ENCODE measurements at places on chromosomes 5 and 9.

GRCh38 chr9:96178153-96178552 lies 123.8 kb downstream of the HSD17B3 start:
- no peak for DNase-seq

GRCh38 chr5:109102096-109102690 lies 307.6 kb downstream of the PJA2 start:
- no peak for DNase-seq

DNA sequence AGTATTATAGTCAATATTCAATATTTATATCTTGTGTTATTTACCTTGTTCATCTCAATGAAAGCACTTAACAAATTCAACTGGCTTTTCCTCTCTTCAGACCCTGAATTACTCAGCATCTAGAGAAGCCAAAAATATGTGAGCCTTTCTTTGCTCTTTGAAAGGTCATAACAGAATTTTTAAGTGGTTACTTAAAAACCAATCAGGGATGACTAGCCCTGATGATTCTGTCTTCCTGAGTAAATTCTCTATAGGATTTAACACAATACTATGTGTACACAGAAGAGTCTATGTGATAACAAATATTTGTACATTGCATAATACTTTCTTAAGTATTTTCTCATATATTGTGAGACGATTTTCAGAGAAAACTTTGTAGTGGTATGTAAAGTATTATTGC lies 546.3 kb downstream of the MAT2B start:
- DNase-seq = no peak

DNA sequence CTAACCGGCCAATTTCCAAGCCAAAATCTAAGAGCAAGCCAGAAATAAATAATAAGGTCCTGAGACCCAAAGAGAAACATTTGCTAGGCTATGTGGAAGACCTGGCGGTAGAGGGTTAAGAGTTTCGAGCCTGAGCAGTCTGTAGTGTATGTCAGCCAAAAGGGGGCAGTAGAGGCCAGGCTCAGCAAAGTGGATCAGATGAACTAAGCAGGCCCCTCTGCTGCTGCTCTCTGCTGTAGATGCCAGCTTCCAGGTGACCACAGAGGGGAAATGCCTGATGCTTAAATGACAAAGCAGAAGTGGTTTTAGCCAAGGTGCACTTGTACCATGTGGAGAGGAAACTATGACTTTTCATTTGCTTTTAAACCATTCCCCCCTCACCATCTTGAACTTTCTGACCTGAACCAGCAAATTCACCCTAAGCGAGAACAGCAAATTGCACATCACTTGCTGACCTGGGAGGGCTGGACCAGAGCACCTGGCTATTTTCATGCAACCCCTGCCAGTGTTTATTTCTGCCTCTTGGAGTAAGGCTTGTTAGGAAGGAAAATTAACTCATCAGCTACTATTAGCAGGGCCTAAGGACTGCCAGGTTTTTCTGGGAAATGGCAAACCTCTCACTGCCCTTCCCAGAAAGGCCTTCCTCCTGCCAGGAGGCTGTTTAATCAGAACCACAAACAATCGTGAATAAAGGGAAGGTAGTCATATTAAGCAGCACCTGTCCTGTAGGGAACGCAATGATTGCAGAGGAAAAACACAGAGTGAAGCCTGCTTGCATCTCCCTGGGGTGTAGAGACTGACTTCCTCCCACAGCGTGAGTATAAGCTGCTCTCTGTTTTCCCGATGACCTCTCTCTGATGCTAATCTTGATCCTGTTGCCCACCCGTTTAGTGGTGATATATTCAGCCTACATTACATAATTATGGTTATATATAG lies 818.2 kb downstream of the TLR4 start:
- peak; percentile 27 for DNase-seq

GRCh38 chr9:112552229-112553056 lies 65.8 kb downstream of the KIAA1958 start:
- DNase-seq = no peak

DNA sequence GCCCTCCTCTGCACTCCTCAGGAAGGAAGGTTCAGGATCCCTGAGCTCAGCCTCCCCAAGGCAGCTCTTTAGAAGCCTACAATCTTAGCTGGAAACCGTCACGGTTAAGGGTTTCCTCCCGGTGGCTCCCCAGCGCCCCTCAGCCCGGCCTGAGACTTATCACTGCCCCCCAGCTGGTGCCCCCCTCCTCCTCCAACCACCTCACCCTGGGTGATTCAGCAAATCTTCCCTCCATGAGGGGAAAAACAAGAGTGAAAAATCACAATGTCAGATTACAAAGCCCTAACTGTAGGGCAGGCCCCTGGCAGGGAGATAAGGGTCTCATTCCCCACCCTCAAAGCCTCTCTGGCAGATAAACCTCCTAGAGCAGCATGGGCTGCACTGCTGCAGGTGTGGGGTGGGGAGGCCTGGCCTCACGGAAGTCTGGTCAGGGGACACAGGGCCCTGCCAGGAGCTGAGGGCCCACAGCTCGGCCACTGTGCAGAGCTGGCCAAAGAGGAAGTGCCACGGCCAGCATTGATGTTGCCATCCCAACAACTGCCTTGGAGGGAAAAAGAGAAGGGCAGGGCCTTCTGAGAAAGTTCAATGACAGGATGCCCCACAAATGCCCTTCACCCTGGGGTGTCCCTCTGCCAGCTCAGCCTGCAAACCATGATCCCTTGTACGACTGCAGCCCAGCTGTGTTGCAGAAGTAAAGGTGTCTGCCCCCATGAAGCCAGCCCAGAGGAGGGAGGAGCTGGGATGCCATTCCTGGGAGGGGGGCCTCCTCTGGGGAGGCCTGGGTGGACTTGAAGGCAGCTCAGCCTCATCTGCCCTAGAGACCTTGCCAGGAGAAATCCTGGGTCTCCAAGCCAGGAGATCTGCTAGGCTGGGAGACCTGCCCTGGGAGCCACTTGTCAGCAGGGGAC lies 25.9 kb downstream of the GFI1B start:
- no peak for DNase-seq

DNA sequence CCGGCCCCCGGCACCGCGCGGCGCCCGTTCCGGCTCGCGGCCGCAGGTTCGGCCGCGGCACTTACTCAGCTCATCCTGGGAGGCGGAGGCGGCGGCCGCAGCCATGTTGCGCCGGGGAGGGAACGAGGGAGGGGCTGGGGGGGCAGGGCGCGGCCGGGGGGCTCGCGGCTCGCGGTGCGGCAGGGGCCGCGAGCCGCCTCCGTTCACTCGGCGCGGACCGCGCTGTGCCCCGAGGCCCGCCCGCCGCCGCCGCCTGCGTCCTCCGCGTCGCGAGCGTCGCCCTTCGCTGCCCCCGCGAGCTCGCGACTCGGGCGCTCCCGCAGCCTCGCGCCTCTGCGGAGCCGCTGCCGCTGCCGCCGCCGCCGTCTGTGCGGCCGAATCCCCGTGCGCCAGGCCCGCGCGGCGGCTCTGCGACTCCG lies 735 bp downstream of the ECPAS start:
- peak; percentile 33 for DNase-seq

GRCh38 chr9:37801287-37801850 lies 772 bp downstream of the DCAF10 start:
- peak; percentile 1 for DNase-seq

- DNase-seq = no peak
These were observed 24.2 kb upstream of the TMEM250 start for GRCh38 chr9:136142859-136143214.

GRCh38 chr5:152464048-152464447 lies 59.0 kb upstream of the NMUR2 start:
- no peak for DNase-seq

DNA sequence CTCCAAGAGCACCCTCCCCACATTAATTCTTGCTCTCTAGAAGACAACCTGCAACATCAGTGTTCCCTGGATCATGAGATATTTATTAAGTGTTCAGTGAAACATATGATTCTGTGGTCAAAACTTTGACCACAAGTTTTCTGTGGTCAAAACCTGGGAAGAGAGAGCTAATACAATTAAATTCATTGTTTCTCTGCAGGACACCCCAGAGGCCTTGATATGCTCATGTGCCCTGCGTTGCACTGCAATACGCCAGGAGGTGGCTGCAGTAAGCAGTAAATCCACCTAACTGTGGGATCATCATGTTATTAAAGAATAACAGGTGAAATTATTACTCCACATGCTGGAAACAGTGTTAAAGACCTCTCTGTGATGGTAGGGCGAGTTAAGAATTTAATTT lies 109.3 kb upstream of the SPDL1 start:
- DNase-seq = no peak

DNA sequence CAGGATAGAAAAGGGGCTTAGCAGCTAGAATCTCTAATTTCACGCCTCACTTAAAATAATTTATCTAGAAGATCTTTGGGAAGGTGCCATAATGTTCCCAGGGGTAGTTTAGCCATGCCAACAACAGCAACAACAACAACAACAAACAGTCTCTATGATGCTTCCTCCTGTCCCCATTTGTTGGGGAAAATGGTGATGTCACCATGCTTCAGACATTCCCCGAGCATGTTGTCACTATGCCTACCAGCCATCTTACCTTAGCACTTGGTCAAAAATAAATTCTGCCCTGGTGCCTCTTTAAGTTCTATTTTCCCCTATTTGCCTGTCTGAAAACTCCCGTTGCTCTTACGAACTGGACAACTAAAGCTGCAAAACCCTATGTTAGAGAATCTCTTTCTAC lies 76.6 kb downstream of the KCNN2 start:
- DNase-seq = no peak

DNA sequence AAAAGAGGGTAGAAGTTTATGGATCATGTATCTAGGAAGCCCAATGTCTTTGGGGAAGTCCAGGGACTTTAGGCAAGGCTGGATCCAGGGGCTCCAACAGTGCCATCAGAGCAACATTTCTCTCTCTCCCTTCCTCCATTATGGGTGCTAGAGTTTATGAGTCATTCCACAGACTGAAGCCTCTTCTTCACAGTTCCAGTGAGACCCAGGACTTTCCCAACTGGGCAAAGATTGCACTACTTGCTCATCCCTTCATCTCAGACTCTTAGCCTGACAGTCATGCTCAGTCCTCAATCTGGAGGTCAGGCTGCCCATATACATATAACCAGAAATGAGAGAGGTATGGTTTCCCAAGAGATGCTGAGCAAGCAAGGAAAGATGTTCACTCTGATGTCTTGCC lies 110.7 kb downstream of the FEM1C start:
- DNase-seq = no peak

DNA sequence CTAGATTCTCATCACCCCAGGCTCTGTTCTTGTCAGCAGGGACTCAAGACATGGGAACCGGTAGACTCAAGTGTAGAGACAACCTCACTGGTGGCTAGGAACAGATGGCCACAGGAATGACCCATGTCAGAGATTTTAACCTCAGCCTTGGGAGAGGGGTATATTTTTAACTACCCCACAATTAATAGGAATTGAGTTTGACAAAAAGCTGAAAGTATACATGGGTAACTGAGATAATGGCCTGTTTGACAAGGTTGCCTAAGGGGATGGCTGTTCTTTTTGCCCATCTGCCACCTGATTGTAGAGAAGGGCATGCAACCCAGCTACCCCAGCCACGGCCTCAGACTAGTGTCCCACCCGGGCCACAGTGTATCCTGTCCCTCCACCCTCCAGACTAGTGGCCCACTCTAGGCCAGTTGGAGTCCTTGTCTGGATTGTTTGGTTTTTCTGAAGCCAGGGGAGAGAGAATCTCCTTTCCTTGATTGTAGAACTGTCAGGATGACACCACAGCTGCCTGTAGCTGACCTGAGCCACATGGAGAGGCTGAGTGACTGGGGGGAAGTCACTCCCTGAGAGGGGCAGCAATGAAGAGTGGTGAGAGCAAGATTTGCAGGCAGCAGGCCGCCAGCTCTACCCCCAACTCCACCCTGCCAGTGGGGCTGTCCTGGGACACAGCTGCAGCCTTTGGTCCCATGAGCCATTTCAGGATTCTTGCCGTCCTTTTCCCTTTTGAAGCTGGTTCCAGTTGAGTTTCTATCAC lies 14.6 kb upstream of the ANGPTL2 start:
- no peak for DNase-seq

GRCh38 chr9:129860653-129861446 lies 25.6 kb downstream of the USP20 start:
- no peak for DNase-seq

DNA sequence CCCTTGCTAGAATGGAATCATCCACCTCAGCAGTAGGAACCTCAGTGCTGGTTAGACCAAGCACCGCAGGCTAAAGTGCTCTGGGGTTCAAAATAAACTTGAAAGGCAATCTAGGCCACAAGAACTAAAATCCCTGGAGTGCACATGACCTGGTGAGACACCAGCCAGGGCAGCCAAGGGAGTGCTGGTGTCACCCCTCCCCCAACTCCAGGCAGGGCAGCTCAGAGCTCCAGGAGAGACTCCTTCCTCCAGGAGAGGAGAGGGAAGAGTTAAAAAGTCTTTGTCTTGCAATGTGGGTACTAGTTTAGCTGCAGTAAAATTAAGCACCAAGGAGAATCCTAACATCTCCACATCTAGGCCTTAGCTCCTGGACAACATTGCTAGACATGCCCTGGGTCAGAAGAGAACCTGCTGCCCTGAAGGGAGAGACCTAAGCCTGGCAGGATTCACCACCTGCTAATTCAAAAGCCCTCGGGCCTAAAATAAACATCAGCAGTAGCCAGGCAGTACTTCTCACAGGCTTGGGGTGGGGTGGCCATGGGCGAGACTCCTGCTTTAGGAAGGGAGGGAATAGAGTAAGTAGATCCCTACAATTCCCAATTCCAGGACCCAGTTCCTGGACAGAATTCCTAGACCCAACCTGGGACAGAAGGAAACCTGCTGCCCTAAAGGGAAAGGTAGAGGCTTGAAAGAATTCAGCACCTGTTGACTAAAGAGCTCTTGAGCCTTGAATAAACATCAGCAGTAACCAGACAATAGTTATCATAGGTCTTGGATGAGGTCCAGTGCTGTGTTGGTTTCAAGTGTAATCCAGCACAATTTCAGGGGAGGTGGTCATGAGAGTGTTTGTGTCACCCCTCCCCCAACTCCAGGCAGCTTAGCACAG lies 25.8 kb downstream of the UGT3A2 start:
- DNase-seq = no peak

- peak; percentile 53 for DNase-seq
These were observed 21.7 kb upstream of the NSD1 start for GRCh38 chr5:177111720-177112394.

- DNase-seq = peak; percentile 54
These were observed 82.8 kb downstream of the GTF3C4 start for GRCh38 chr9:132752877-132753592.

DNA sequence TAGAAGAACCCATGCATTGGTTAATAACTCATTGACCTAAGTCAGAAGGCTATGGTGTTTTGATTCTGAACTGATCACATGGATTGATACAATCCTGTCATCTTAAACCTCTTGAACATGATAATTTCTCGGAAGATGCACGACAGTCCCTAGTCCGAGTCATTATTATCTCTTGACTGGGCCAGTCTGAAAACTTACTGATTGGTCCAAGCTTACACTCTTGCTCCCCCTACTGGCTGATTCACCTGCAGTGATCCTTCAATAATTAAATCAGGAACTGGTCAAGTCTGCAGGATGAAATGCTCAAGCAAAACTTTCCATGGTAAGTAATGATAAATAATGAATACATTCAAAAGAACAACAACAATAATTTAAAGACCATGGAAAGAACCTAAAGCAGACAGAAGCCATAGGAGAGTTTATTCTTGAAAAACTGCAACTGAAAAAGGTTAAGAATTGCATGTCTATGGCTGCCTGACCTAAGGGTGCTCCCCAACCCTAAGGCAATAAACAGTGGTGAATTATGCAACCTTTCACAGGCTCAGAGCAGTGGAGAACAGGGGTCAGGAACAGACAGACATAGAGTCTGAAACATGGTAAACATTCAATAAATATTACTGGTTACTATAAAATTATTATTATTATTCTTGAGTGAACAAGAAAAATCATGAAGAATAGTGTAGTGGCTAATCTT lies 79.3 kb downstream of the BRINP1 start:
- DNase-seq = peak; percentile 6

Data from NCI-H2171 treated with DMSO at 0.1 percent for 48 hours (cell line).